ENCODE measurements at places on chromosomes 7 and 10.

DNA sequence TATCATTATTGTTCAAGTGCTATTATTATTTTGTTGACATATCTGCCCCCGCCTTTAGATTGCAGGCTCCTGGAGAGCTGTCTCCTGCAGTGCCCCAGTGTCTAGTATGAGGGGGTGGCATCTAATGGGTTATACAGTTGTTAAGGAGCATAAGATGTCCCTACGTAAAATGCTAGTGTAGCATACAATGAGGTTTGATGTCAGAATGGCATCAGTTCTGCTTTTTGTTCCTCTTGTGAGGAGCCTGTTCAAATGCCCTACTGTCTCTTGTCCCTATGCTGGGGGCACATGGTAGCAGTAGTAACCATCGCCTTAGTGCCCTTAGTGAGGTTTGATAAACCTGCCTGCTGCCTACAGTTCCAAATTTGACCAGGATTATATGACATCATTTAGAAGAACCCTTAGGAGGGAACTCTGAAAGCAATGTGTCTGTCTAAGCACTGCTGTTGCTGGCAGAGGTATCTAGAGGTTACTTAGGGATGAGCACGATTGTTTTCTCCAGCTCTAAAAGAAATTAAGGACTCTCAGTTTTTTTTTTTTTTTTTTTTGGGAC, 9.7 kb downstream of the CREM start:
- peak; percentile 24 for DNase-seq

- peak; percentile 9 for DNase-seq
Measured at GRCh38 chr7:27134392-27134791, 3.8 kb upstream of the HOXA4 start.

GRCh38 chr10:80700760-80701444, 163.2 kb downstream of the SH2D4B start:
- DNase-seq, result no peak

DNA sequence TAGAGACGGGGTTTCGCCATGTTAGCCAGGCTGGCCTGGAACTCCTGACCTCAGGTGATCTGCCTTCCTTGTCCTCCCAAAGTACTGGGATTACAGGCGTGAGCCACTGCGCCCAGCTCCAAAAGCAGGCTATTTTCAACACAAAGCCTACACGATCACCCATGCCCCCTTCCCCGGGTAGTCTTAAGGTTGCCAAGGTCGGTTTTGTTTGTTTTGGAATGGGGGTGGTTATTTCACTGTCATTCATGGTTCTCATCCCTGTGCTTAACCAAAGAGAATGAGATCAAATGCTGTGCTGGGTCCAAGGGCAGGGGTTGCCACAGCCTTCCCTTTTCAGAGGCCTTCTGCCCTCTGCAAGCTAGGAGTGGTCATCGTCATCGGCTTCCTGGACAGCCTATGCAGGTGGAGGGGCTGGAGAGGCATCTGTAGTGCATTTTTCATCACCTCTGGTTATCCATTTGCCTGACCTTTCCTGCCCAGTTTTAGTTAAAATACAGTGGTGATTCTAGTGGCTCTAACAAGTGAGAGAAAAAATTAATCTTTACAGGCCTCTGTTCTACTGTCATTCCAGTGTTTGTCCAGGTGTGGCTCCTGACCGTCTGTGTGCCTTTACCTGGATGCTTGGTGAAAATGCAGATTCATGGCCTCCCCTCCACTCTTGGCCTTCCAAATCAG, 11.4 kb downstream of the BLVRA start:
- no peak for DNase-seq

- DNase-seq, result peak; percentile 27
Measured at GRCh38 chr10:46050941-46051623, 5.0 kb upstream of the MSMB start.

GRCh38 chr10:79038841-79039201, 29.9 kb upstream of the ZMIZ1 start:
- DNase-seq, result peak; percentile 81

GRCh38 chr7:43584195-43584586, 1.3 kb downstream of the STK17A start:
- DNase-seq, result peak; percentile 40

GRCh38 chr7:18715988-18716387, 220.4 kb downstream of the HDAC9 start:
- DNase-seq, result no peak

- no peak for DNase-seq
Measured at GRCh38 chr10:79242620-79243152, 104.6 kb upstream of the PPIF start.

- no peak for DNase-seq
Measured at GRCh38 chr7:99451936-99452335, 13.2 kb downstream of the CPSF4 start.

GRCh38 chr10:55168343-55168742, 367.3 kb upstream of the PCDH15 start:
- DNase-seq, result no peak

DNA sequence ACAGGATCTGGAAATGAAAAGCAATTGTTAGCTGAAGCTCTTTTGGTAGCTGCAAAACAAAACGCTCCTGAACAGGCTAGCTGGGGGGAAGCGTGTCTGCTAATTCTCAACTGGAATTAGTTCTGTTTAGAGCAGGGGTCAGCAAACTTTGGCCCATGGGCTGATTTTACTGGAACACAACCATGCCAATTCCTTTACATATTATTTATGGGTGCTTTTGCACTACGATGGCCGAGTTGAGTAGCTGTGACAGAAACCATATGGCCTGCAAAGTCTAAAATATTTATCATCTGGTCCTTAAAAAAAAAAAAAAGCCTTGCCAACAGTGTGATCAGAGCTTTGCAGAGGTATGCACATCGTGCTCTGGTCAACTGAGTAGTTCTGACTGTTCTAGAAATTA, 108.4 kb upstream of the PDLIM1 start:
- DNase-seq, result no peak

DNA sequence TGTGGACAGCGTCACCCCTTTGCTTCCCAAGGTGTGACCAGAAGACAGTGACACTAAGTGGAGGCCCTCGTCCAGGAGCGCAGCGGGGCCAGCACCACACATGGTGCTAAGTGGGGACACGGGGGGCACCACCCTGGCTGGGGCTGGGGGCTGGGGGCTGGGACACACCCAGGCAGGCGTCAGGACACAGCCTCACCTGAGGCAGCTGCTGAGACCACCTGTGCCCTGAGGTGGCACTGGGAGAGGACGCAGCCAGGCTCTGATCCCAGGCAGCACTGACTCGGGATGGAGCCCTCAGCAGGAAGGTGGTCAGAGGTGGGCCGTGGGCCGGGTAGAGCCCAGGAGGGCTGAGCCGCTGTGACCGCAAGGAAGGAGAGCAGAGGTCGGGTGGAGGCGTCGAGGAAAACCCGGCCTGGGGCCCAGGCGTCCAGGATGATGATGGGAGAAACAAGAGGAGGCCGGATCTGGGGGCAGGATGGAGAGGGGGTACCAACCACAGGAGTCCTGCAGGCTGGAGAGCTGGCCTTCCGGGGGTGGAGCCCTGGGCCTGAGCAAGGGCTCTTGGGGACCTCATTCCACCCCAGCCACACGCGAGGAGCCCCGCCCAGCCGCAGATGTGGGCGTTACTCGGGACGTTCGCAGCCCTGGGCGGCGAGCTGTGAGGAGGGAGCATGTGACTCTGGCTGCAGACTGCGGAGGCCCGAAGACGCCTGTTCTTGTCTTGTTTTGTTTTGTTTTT, 22.5 kb downstream of the LRRC27 start:
- no peak for DNase-seq

Measured in OCI-M1 (cell line).